ENCODE measurements at places on chromosomes 11 and 22. TPM values are rescaled to one million over a fixed set of nuclear protein-coding genes. Genes with fewer than 3 reads are reported as not detected.

Gene ZNF215
- total RNA-seq = 1.4 TPM

Gene POTEH
- not detected for total RNA-seq

Gene PIWIL4
- 0.52 TPM for total RNA-seq

Gene CTNND1
- total RNA-seq = 83.3 TPM

Gene HBG1
- not detected for total RNA-seq

Gene SCGB1D2
- not detected for total RNA-seq

Gene SYCE3
- not detected for total RNA-seq

Gene ART1
- not detected for total RNA-seq

Gene DBX1
- total RNA-seq = not detected

Data from LHCN-M2 (cell line).